ENCODE measurements at places on chromosomes 7 and 10.

DNA sequence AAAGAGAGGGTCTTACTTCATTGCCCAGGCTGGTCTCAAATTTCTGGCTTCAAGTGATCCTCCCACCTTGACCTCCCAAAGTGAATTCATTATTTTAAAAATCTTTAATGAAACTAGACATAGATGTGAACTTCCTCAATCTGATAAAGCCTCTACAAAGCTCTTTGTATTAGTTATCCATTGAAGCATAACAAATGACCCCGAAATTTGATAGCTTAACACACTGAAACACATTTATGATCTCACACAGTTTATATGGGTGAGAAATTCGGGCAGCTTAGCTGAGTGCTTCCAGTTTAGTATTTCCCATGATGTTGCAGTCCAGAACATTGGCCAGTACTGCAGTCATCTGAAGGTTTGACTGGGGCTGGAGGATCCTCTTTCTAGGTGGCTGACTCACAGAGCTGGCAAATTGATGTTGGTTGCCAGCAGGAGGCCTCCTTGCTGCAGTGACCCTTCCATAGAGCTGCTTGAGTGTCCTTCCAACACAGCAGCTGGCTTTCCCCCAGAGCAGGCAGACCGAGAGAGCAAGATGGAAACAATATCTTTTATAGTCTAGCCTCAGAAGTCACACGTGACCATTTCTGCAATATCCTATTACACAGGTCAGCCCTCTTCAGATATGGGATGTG lies 16.6 kb upstream of the WNT8B start:
- no peak for DNase-seq

- DNase-seq: no peak
Observed at GRCh38 chr7:85469446-85470010, 282.7 kb upstream of the SEMA3D start.

GRCh38 chr7:27164367-27165088 lies 809 bp downstream of the HOXA9 start:
- DNase-seq: peak; percentile 66

DNA sequence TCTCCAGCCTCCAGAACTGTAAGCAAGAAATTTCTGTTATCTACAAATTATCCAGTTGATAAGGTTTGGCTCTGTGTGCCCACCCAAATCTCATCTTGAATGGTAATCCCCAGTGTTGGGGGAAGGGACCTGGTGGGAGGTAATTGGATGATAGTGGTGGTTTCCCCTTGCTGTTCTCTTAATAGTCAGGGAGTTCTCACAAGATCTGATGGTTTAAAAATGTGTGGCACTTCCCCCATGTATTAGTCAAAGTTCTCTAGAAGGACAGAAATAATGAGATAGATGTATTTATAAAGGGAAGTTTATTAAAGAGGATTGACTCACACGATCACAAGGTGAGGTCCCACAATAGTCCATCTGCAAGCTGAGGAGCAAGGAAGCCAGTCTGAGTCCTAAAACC lies 56.2 kb upstream of the APBB1IP start:
- no peak for DNase-seq

DNA sequence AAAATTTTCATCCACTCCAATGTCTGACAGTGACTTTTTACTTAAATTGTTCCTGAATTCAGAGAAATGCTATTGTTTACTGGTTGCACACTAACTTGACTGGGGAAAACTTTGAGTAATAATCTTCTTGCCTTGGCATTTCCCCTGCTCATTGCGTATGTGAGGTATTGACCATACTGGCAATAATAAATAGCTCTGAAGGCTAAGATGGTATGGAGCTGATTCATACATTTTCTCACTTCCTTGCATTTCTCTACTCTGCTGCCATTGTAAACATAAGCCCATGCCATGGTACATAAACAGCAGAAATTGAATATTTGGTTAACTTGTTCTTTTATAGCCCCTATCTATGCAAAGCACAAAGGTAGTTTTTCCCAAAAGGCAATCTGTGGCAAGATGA lies 290.0 kb downstream of the RNLS start:
- no peak for DNase-seq

DNA sequence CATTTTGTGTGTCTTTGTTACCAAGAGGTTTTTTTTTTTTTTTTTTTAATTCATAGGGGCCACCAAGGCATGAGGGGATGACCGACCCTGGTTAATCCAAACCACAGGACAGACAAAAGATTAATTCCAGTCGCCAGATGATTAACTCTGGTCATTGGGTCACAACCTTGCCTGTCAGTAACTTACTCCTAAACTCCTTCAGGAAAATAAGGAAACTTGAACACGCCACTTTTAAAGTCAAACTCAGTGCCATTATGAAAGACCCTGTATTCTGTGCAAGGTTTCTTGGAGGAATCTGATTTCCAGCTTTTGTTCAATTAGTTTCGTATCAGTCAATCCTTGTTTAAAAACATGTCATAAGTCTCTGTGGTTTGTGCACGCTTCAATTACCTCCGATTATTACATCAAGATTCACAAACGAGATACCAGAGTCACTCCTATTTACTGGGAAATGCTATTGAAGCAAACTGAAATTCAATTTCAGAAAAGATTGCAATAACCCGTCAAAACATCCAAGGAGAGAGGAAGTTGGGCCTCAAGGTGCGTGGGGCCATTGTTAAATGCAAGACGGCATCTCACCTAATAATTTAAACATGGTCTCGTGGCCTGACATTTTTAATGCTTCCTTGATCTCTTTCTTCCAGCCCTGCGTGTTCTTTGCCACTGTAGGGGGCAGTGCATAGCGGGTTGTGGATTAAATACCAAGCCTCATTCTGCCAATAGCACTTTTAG lies 44.0 kb downstream of the NRP1 start:
- no peak for DNase-seq

DNA sequence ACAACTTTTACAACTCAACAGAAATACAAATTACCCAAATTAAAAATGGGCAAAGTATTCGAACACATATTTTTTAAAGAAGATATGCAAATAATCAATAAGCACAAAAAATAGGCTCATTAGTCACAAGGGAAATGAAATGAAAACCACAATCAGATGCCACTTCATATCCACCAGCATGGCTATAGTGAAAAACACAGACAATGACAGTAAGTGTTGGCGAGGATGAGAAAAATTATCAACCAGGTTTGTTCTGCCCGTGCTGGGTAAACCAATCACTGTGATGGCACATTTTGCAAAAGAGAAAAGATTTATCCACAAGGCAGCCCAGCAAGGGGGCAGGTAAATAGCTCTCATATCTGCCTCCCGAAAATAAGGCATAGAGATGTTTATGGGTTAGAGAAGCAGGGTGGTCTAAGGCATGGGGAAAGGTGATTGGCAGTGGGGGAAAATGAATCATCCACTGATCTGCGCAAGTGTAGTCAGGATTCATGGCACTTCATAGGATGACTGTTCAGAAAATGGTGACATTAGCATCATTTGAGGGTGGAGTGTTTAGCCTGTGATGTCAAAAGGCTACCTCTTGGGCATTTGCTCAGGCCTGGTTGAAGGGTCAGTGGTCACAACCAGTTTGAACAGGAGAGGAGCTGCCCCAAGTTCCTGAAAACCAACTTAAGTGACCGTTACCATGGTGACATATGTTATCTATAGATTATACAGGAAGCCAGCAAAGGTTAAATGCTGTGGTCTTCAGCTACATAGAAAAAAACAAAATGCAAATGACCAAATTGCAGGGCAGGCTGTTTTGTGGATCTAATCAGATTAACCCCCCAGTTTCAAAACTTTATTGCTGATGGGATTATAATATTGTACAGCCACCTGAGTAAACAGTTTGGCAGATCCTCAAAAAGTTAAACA lies 8.0 kb upstream of the CFAP70 start:
- no peak for DNase-seq

GRCh38 chr10:116774728-116775151 lies 32.4 kb upstream of the HSPA12A start:
- DNase-seq: peak; percentile 29
